CD4-positive, alpha-beta T cell treated with Interferon alpha-2 for 1 hour (primary cell): ENCODE measurements at places on chromosomes 1 and 21.

- no peak for DNase-seq
Measured at GRCh38 chr1:240794046-240794843, 182.3 kb upstream of the GREM2 start.

DNA sequence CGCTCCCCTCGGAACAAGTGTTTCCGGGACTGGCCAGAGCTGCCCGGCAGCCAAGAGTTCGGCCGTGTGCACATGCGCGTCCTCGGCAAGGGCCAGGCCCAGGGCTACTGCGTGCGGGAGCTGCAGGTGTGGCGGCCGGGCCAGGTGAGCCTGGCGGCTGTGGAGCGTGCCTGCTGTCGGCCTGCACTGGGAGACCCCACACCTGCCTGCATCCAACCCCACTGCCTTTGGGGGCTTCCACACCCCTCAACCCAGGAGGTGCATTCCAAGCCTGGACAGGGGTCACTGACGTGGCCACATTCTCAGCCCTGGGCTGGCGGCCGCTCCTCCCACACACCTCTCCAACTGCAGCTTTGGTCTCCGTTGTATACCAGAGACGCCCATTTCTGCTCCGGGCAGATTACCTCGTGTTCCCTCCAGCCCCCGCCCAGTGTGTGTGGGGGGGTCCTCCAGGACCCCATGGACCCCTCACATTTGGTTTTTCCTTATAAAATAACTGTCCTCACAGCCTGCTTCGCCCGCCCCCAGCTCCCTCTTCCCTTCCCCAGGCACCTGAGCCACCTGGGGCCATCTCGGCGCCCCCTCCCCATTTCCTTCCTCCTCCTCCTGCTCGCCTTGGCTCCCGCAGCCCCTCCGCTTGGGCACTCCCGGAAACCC lies 6.1 kb downstream of the RNF223 start:
- DNase-seq, result no peak

DNA sequence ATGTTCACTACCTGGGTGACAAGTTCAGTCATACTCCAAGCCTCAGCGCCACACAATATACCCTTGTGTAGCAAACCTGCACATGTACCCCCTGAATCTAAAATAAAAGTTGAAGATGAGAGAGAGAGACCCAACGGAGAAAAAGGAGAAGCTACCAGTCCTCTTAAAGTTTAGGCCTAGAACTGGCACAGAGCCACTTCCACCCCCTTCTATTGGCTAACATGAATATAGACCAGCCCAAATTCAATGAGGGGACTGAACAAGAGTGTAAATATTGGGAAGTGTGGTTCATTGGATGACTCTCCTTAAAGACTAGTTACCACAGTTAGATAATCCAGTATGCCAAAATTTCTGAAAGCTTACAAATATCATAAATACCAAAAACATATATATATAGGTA lies 139.9 kb upstream of the ATP1B1 start:
- no peak for DNase-seq

- no peak for DNase-seq
Measured at GRCh38 chr1:202283991-202284390, 57.7 kb downstream of the UBE2T start.

- DNase-seq, result no peak
Measured at GRCh38 chr1:13462682-13463081, 51.1 kb downstream of the LRRC38 start.

DNA sequence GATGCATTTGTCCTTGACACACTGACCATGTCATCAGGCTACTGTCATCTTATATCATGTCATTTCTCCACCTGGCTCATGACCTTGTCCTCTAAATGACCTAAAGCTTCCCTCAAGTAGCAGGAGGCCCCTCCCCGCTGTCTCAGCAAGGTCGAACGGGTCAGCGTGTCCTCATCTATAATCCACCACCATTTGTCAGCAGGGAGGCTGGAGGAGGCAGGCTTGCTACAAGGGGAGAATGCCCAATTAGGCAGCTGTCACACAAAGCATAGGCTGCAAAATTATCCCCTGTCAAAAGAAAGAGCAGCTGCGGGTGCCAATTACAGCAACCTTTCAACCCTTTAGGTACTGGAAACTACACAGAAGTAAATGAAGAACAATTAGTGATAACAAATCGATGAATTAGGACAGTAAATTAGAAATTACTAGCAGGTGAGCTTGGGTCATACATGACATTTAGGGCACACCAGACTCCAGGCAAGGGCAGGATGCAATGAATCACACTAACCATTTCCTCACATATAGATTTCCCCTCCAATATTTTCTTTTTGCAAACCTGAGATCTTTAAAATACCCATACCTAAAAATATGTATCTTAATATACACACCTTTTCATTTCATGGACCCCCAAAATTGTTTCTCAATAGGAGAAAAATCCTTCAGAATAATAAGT lies 61.2 kb downstream of the NRIP1 start:
- DNase-seq, result no peak

DNA sequence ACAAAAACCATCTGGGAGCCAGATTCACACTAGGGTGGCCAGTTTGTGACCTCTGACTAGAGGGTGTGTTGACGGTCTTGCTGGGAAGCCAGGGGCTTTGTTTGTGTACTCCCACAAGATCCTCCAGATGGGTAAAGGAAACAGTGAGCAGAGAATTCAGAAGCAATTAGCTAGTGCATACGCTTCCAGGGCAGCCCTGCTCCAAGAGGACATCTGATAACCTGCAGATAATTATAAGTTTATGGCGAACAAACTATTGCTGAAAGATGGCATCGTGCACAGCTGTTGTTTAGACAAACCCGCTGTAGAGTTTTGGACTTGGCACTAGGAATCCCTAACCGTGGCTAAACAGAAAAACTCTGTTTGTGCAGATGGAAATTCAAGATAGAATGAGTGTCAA lies 326.4 kb downstream of the TGFB2 start:
- DNase-seq, result no peak

GRCh38 chr1:67441739-67442281 lies 11.6 kb upstream of the SERBP1 start:
- DNase-seq, result no peak
